GM03348 (cell line): ENCODE measurements at places on chromosomes 11 and 22.

DNA sequence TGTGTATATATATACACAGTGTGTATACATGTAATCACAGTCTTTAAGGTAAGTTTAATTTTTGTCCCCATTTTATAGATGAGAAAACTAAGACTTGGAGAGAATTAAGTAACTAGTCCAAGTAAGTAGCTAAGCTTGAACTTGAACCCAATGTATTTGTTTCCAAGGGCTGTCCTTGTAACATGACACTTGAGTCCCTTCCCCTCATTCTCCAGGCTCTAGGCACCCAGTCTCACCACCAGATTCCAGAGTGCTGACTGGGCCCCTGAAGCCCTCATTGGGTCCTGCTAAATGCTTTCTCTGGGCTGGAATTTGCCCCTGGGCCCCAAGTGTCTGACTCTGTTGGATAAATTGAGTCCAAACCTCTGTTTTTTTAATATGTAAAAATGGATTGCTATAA, 45.5 kb downstream of the ADM start:
- DNase-seq: peak; percentile 41

DNA sequence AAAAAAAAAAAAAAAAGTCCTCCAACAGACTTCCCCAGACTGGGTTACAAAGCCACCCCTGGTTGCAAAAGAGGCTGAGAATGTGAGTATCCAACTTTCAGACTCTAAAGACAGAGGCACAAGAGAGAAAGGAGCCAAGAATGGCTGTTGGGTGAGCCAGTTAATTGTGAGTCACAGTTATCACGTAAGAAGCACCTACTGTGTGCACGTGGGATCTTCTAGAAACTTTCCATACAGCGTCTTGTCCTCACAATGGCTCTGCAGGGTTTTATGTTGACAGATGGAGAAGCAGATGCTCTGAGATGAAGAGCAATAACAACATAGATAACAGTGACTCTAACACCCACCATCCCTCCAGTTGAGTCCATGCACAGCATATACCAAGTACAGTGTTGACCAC, 41.0 kb downstream of the CD82 start:
- no peak for DNase-seq

GRCh38 chr11:119726150-119726553, 2.8 kb downstream of the NECTIN1 start:
- no peak for DNase-seq

DNA sequence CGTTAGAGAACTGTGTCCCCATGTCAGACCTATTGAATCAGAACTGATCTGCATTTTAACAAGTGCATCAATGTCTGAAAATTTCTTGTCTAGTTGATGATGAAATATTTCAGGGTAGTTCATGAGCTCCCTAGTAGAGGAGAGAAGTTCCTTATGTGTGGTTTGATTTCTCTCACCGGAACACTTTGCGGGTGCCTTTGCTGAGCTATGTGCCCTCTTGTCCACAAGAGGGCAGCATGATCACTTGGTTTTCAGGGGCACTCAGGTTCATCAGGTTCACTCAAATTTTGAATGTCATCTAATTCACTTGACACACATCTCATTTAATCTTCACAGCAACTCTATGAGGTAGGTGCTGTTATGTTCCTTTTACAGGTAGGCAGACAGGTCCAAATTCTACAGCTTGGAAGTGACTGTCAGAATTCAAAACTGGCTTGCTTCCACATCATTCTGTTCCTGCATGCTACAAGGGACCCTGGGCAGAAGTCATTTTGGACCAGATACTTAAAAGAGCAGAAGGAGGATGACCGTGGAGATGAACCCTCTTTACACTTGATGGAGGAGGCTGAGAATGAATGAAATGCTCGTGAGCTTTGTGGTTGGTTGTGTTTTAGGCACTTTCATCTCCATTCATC, 55.6 kb downstream of the P4HA3 start:
- peak; percentile 82 for DNase-seq

DNA sequence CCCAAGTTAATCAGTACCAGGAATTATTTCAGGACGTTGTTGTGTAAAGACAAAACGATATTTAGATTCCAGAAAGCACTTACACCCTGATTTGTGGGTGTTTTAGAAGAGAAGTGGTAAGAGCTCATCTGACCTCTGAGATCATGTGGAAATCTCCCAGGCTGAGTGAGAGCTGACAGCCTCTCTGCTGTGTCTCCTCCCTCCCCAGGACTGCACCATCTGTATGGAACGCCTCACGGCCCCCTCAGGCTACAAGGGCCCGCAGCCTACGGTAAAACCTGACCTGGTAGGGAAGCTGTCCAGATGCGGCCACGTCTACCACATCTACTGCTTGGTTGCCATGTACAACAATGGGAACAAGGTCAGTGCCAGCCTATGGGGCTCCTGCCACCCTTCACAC, 20.0 kb downstream of the DTX4 start:
- DNase-seq: no peak

DNA sequence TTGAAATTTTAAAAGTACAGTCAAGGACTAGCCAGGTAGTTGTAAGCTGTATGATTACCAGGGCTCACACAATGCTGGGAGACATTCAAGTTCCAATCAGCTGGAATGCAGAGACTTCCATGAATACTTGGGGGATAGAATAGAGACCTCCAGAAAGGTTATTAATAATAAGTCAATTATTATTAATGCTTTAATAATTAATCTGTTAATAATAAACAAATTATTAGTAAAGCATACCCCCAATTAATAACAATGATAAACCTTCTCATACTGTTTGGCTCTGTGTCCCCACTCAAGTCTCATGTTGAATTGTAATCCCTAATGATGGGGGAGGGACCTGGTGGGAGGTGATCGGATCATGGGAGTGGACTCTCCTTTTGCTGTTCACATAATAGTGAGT, 14.6 kb upstream of the MS4A6A start:
- no peak for DNase-seq

DNA sequence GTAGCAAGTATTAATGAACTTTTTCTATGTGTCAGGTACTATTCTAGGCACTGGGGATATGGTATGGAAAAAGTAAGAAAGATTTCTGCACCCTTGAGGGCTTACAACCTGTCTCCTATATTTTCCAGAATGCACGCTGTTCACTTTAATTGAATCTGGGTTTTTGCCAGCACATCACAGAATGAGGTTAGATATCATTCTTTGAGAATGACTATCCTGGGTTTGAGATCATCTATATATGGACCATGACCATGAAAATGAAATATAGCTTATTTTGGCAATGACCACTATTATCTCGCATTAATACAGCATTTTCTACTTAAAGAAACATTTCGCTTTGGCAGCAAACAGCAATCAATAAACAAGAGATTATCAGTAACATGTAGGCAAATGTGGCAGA, 46.9 kb downstream of the C11orf71 start:
- DNase-seq: no peak

DNA sequence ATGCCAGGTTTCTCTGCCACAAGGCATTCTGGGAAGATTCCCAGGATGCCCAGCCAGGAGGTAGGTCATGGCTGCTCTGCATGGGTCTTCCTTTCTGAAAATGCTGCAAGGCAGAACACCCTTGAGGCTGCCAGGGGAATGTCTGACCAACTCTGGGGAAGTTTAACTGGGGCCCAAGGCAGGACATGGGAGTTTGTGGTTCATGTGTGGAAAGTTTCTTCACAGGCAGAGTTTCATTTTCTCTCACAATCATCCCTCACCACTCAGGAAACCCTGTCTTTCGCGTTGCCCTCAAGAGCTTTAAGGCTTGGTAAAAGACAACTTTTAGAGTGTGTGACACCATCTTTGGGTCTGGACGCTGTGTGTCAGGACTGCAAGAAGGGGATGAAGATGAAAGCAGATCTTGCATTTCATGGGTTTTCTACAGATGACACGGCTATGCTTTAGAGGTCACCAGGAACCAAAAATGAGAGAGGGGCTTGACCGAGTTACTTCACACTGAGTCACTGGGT, 133.5 kb downstream of the CD44 start:
- DNase-seq: no peak

- DNase-seq: no peak
Observed at GRCh38 chr11:105670811-105671210, 60.9 kb downstream of the GRIA4 start.

GRCh38 chr22:24339452-24339747, 68.8 kb downstream of the SPECC1L start:
- no peak for DNase-seq

- DNase-seq: no peak
Observed at GRCh38 chr11:117550466-117550865, 222.8 kb downstream of the CEP164 start.

- no peak for DNase-seq
Observed at GRCh38 chr11:33259869-33260268, 2.7 kb downstream of the HIPK3 start.

DNA sequence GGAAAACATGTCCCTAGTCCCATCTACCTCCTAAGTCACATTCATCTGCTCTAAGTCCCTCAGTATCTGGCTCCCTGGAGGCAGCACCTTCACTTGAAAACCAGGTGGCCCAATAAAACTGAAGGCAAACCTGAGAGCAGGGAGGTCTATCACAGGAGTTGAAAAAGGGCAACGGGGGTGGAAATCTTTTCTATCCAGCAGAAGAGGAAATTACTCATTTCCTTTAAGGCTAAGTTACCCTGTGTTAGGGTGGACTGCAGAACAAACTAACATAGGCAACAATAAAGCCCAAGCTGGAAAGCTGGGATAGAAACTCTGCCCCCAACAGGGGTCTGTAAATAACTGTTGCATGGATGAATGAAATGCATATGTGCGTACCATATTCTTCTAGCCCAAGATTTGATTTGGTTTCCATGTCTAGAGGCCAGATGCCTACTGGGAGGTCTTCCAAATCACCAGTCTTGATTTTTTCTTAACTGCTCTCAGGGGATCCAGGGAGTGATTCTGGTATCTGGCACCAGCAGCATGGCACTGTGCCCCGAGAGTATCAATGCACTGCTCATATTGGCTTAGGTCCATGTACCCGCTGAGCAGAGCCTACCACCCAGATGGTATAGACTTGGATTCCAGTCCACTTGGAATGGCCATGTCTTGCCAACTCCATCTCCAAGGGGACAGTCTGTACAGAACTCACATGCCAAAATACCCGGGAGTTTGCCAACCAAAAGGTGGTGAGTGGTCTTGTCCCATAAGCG, 350.0 kb upstream of the NCAM1 start:
- no peak for DNase-seq

- DNase-seq: no peak
Observed at GRCh38 chr11:123665306-123665705, 10.9 kb upstream of the SCN3B start.

GRCh38 chr11:13834463-13834862, 128.1 kb upstream of the SPON1 start:
- no peak for DNase-seq

DNA sequence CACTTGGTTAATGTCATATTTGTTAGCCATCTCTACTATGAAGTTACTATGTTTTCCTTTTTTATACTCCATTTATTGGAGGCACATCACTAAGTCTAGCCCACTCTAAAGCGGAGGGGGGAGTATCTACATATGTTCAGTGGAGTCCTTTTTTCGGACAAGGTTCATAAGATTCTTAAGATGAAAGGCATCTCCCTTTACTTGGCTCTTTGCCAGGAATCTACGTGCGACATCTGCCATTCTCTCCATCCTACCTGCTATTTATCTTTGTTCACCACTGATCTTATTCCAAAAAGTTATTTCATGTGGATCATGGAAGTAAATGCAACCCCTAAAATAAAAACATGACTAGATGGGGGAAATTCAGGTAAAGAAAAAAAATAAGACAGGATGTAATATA, 77.4 kb upstream of the YWHAH start:
- no peak for DNase-seq

- peak; percentile 24 for DNase-seq
Observed at GRCh38 chr11:72112978-72113808, 698 bp upstream of the ANAPC15 start.

DNA sequence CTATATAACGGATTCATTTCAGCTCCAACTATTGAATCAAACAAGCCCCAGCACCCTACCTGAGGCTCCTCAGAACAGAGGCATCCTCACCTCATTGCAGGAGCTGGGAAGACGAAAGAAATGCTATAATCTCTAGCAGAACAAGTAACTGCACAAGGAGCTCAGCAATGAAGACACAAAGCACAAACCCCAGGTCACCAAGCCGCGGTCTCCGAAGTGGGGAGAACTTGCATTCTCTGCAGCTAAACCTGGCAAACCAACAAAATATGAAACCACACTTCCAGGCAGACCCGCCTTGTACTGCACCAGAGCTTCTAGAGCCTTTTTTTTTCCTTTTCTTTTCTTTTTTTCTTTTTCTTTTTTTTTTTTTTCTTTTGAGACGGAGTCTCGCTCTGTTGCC, 21.8 kb upstream of the CD5 start:
- no peak for DNase-seq

DNA sequence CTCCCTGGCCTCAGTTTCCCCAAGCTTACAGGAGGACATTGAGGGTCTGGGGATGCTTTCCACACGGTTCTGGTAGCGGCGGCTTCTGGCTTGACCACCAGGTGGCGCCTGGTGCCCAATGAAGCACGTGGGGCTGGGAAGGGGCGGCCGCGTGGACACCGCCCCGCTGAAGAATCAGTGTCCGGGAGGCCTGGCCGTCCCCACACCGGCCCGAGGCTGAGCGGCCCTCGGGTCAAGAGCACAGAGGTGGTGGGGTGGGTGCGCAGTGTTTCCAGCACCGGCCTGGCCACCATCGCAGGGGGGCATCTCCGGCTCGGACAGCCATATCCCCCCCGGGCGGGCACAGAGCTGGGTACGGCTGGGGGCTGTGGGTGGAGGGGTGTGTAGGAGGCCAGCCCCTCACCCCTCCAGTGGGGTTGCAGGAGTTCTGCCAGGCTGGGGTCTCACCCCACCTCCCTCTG, 27.8 kb upstream of the PPARA start:
- peak; percentile 91 for DNase-seq

GRCh38 chr11:85742348-85742747, 56.4 kb upstream of the CCDC89 start:
- no peak for DNase-seq

DNA sequence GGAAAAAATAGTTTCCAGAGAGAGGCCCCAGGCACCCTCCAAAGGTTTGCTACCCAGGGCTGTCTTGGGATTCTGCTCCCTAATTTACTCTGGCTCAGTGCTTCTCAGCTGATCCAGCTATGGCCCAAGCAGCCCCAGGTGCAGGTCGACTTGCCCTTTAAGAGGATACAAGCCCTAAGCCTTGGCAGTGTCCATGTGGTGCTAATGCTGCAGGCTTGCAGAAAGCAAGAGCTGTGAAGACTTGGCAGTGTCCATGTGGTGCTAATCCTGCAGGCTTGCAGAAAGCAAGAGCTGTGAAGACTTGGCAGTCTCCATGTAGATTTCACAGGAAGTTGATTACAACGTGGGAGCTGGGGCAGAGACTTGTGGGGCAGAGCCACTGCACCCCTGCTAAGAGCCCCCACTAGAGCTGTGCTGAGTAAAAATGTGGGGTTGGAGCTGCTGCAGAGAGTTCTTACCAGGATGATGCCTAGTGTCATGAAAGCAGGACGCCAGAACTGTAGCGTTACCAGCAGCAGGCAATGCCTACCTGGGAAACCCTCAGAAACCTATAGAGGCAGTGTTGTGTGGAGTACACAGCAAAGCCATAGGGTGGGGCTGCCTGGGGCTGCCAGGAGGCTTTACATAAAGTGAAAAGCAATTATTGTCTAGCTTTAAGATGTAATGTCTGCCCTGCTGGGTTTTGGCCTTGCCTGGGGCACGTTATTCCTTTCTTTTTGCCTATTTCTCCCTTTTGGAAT, 16.1 kb upstream of the OR52K1 start:
- no peak for DNase-seq
